ENCODE measurements at places on chromosomes 11 and 22.
A peak's percentile ranks its signal among the peaks of the same experiment; 100 is the strongest.

- DNase-seq: peak; percentile 97
These were observed 12.2 kb downstream of the PHLDB1 start for GRCh38 chr11:118619444-118620197.

DNA sequence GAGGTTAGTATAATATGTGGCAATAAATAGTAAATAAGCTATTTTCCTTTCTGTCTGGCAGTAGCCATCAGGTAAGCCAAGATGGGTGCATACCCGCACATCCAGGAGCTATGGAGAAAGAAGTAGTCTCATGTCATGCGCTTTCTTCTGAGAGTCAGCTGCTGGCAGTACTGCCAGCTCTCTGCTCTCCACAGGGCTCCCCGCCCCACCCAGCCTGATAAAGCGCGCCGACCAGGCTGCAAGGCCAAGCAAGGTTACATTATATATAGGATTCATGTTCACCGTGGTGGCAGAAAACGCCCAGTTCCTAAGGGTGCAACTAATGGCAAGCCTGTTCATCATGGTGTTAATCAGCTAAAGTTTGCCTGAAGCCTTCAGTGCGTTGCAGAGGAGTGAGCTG lies 126.2 kb downstream of the ATG16L2 start:
- no peak for DNase-seq

- DNase-seq: no peak
These were observed 30.6 kb upstream of the LINC01488 start for GRCh38 chr11:69450857-69451220.

- no peak for DNase-seq
These were observed 42.6 kb upstream of the VPREB1 start for GRCh38 chr22:22201930-22202343.

- no peak for DNase-seq
These were observed 56.2 kb upstream of the CSNK2A3 start for GRCh38 chr11:11409224-11409623.

- no peak for DNase-seq
These were observed 110.2 kb downstream of the TEAD1 start for GRCh38 chr11:12784445-12784844.

GRCh38 chr11:100939571-100939970 lies 190.0 kb downstream of the PGR start:
- DNase-seq: no peak

GRCh38 chr11:105004021-105004420 lies 18.9 kb downstream of the CASP5 start:
- peak; percentile 9 for DNase-seq

- DNase-seq: no peak
These were observed 236.0 kb downstream of the DLG2 start for GRCh38 chr11:85391141-85391540.

- DNase-seq: peak; percentile 21
These were observed 70.2 kb downstream of the MED15 start for GRCh38 chr22:20577549-20577975.

DNA sequence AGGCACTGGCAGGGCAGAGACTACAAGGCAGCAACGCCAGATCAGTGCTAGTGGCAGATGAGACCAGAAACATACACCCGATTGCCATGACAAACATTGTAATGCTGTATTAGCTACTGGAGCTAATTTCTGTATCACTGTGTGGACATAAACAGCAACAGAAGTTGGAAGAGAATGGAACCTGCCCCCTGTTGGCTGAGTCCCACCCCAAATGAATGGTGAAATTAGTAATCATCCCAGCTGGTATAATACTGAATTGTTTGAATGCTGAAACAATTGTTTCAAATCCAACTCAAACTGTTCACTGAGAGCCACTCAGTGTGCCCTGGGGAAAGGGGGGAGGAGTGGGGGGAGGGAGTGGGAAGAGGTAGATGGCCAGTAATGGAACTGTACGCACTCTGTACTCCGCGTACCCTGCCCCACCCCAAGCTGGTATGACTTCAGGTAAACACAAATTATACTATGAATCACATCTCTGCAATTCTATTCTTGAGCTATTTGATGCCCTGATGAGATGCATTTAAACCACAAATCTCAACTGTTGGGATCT lies 11.2 kb upstream of the BIRC3 start:
- no peak for DNase-seq

GRCh38 chr11:15636521-15637089 lies 521.9 kb downstream of the INSC start:
- no peak for DNase-seq

- no peak for DNase-seq
These were observed 13.9 kb downstream of the STX3 start for GRCh38 chr11:59769111-59769510.

- no peak for DNase-seq
These were observed 93.9 kb downstream of the DSCAML1 start for GRCh38 chr11:117702946-117703598.

GRCh38 chr11:8867035-8867434 lies 44.0 kb upstream of the AKIP1 start:
- peak; percentile 19 for DNase-seq

GRCh38 chr22:19995611-19996339 lies 20.8 kb downstream of the ARVCF start:
- peak; percentile 73 for DNase-seq

- DNase-seq: no peak
These were observed 21.3 kb downstream of the TECTA start for GRCh38 chr11:121122328-121122727.

DNA sequence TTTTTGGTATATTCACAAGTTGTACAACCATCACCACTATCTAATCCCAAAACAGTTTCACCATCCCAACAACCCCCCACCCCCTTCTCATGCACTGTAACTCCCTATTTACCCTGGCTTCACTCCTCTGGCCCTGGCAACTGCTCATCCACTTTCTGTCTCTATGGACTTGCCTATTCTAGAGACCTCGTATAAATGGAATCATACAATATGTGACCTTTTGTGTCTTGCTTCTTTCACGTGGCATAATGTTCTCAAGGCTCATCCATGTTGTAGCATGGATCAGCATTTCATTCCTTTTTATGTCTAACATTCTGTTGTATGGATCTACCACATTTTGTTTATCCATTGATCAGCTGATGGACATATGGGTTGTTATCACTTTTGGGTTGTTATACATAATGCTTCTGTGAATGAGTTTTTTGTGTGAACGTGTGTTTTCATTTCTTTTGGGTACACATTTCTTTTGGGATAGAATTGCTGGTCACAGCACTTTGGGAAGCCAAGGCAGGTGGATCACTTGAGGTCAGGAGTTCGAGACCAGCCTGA lies 46.1 kb downstream of the GDPD5 start:
- DNase-seq: no peak

DNA sequence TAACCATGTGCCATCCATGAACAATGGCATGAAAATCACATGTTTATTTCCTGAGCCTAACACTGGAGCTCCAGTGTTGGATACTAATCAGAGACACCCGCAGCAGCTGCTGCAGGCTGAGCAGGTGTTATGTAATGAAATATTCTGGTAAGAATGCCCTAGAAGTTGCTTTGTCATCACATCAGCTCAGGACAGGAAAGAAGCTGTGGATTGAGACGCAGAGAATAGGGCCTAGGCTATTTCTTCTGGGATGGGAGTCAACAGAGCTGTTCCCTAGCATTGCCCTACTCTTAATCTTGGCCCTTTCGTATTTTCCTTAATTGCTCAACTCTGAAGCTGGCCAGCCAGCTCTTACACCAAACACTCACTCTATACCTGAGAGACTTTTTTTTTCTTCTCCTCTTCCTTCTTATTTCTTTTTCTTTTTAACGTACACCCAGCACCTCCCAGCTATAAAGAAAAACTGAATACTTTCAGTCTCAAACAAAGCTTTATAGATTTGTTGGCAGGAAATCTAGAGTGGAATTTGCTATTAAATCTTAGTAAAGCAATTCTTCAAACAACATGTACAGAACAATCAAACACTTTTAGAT lies 31.9 kb downstream of the RASSF10 start:
- no peak for DNase-seq

DNA sequence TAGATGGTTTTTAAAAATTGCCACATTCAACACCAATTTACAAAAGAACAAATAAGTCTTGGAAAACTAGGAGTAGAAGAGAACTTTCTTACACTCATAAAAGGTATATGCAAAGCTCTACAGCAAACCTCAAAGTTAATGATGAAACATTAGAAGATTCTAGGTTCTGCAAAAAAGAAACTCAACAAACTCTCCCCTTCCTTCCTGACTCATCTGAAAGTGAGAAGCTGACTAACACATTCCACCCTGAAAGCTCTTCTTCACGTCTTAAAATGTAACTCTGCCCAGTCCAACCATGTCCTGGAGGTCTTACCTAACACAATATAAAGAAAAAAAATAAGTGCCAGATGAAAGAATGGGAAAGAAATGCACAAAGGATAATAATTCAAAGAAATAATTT lies 218.9 kb upstream of the ISX start:
- DNase-seq: no peak

- DNase-seq: no peak
These were observed 76.6 kb upstream of the PRR5 start for GRCh38 chr22:44625421-44625760.

- no peak for DNase-seq
These were observed 12.0 kb downstream of the TRIOBP start for GRCh38 chr22:37708580-37709444.

GRCh38 chr11:129273944-129274711 lies 82.0 kb upstream of the ARHGAP32 start:
- DNase-seq: no peak

GRCh38 chr11:13227676-13228255 lies 49.8 kb upstream of the BMAL1 start:
- no peak for DNase-seq

DNA sequence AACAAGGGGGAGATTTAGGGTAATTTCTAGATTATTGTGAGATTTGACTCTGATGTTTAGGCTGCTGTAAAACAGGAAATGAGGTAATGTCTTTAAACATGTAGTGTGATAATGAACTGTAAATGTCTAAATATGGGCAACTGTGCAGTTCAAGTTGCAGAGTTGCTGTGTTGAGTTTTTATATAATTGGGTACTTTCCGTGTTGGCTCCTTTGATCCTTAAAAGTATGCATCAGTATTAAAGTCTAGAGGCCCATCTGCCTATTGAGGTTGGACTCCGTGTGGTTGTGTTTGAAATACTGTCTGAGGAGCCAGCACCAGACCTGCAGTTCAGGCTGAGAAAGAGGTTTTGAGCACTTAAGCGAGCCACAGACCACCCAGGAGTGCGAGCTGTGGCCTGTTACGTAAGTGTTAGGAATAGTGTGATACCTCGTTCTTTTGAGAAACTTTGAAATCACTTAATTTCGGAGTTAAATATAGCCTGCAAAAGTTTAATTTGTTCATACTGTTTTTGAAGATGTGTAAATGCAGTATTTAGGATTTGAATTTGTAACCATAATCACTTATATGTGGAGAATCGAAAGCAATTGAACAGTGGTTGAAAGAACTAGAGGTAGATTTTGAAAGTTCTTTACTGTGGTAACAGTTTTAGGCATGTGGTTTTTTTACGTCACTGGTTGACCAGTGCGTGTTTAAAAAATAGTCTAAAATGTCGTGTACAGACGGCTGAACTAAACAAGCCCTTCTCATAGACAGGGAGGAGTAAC lies 9.0 kb downstream of the FAM118A start:
- DNase-seq: peak; percentile 65

GRCh38 chr11:131371791-131372104 lies 1.3 kb downstream of the NTM start:
- DNase-seq: no peak

GRCh38 chr11:69274531-69275016 lies 19.4 kb upstream of the MYEOV start:
- DNase-seq: no peak

GRCh38 chr11:13352711-13353110 lies 75.1 kb downstream of the BMAL1 start:
- no peak for DNase-seq

- DNase-seq: peak; percentile 68
These were observed 24.7 kb downstream of the ALG9 start for GRCh38 chr11:111846636-111847035.

GRCh38 chr11:69865707-69866106 lies 46.5 kb upstream of the FGF3 start:
- no peak for DNase-seq
